ENCODE measurements at places on chromosomes 13 and 19. TPM values are rescaled to one million over a fixed set of nuclear protein-coding genes. Genes with fewer than 3 reads are reported as not detected.
A peak's percentile ranks its signal among the peaks of the same experiment; 100 is the strongest.

The GARIN5A gene
- total RNA-seq = 2.2 TPM

The DHPS gene
- total RNA-seq = 77.0 TPM

The ZFP28 gene
- total RNA-seq = 6.4 TPM

DNA sequence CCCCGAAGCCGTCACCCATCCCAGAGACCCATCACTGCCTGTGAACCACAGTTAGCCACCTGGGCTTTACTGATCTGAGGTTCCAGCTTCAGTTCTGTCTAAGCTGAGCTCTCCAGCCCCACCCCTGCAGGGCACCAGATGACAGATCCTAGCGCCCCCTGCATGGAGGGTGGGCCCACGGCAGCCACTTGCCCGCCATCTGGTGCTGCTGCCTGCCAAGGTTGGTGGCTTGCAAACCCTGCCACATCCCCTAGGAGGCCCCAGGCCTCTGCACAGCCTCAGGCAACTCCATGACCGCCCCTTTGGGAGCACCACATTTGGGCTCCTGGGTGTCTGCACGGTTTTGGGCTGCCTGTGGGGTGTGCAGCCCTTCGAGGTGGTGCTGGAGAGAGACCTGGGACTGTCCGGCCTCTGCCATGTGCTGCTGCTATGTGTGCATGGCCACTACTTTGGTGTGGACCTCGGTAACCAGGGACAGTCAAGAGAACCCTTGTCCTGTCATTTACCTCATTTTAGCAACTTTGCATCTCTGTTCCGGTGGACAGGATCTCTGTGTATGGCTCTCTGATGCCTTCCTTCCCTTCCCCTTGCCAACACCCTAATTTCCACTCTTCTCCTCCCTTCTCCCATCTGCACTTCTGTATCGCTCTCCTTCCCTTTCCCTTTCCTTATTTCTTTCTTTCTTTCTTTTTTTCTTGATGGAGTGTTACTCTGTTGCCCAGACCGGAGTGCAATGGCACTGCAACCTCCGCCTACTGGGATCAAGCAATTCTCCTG lies 17.4 kb upstream of the SDHAF1 start:
- peaks cover 22% of the 10 kb centered on the region for H3K27me3 ChIP-seq
- no peak overlapping the region for H3K4me3 ChIP-seq
- no peaks in the 10 kb centered on the region for H3K4me1 ChIP-seq
- H3K36me3 ChIP-seq = no peaks in the 10 kb centered on the region

GRCh38 chr13:90798381-90798780 lies 549.1 kb upstream of the MIR17HG start:
- H3K27ac ChIP-seq = no peak overlapping the region
- H3K27me3 ChIP-seq = no peaks in the 10 kb centered on the region
- no peaks in the 10 kb centered on the region for H3K4me1 ChIP-seq
- DNase-seq = no peak
- H3K4me3 ChIP-seq = no peak overlapping the region

- no peak overlapping the region for H3K27ac ChIP-seq
- no peaks in the 10 kb centered on the region for H3K4me1 ChIP-seq
- no peak for DNase-seq
- no peak overlapping the region for H3K4me3 ChIP-seq
- H3K36me3 ChIP-seq = peaks cover 13% of the 10 kb centered on the region
These were observed 45.7 kb downstream of the VAV1 start for GRCh38 chr19:6818246-6818645.

- no peaks in the 10 kb centered on the region for H3K36me3 ChIP-seq
- H3K4me1 ChIP-seq = no peaks in the 10 kb centered on the region
- DNase-seq = no peak
- H3K4me3 ChIP-seq = no peak overlapping the region
These were observed 112.4 kb downstream of the ZNF429 start for GRCh38 chr19:21617740-21618339.

DNA sequence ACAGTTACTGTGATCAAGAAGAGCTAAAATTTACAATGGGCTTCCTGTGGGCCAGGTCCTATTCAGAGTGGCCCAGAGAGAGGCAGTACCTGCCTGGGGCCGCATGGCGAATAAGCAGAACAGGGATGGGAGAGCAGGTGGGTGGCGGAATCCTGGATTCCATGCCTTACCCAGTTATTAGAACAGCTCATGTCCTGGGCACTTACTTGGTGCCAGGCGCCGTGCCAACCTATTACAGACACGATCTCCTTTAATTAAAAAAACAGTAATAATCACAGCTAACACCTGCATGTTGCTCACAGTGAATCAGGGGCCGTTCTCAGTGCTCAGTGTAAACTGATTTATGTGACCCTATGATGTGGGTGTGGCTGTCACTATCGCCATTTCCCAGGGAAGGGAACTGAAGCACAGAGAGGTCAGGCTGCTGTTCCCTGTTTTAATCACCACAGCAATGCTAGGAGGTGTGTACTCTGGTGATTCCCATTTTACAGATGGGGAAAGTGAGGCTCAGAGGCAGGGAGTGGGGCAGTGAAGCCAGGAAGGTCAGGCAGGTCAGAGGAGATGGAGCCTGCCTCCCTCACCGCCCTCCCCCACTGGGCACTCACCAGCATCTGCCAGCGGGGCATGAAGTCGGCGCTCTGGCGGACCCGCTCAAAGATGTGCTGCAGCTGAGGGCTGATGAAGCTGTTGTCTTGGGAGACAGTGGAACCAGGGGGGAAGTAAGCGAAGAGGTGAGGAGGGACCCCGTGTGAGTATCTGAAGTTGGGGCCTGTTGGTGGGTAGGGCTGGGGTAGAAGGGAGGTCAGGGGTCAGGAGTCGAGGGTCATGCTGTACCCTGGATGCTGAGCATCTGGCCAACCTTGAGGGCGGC lies 12.0 kb downstream of the COQ8B start:
- no peaks in the 10 kb centered on the region for H3K4me1 ChIP-seq
- no peaks in the 10 kb centered on the region for H3K27me3 ChIP-seq
- H3K36me3 ChIP-seq = peaks cover 97% of the 10 kb centered on the region
- no peak overlapping the region for H3K4me3 ChIP-seq
- DNase-seq = no peak

GRCh38 chr19:56294549-56294948 lies 20.1 kb downstream of the ZSCAN5A start:
- H3K36me3 ChIP-seq = peaks cover 24% of the 10 kb centered on the region
- H3K27me3 ChIP-seq = no peaks in the 10 kb centered on the region
- H3K27ac ChIP-seq = no peak overlapping the region
- no peaks in the 10 kb centered on the region for H3K4me1 ChIP-seq

GRCh38 chr13:59413126-59413525 lies 750.6 kb downstream of the DIAPH3 start:
- H3K27me3 ChIP-seq = no peaks in the 10 kb centered on the region
- H3K36me3 ChIP-seq = no peaks in the 10 kb centered on the region
- DNase-seq = no peak
- no peak overlapping the region for H3K4me3 ChIP-seq
- peaks cover 13% of the 10 kb centered on the region for H3K4me1 ChIP-seq
- H3K27ac ChIP-seq = no peak overlapping the region

- no peaks in the 10 kb centered on the region for H3K36me3 ChIP-seq
- H3K27ac ChIP-seq = no peak overlapping the region
- no peak for DNase-seq
- no peaks in the 10 kb centered on the region for H3K4me1 ChIP-seq
These were observed 686.4 kb downstream of the PCDH9 start for GRCh38 chr13:66543780-66544179.

- no peak overlapping the region for H3K27ac ChIP-seq
- H3K36me3 ChIP-seq = no peaks in the 10 kb centered on the region
- no peaks in the 10 kb centered on the region for H3K27me3 ChIP-seq
- no peak for DNase-seq
- H3K4me1 ChIP-seq = peaks cover 6% of the 10 kb centered on the region
These were observed 56.5 kb downstream of the CDK8 start for GRCh38 chr13:26310470-26310869.

DNA sequence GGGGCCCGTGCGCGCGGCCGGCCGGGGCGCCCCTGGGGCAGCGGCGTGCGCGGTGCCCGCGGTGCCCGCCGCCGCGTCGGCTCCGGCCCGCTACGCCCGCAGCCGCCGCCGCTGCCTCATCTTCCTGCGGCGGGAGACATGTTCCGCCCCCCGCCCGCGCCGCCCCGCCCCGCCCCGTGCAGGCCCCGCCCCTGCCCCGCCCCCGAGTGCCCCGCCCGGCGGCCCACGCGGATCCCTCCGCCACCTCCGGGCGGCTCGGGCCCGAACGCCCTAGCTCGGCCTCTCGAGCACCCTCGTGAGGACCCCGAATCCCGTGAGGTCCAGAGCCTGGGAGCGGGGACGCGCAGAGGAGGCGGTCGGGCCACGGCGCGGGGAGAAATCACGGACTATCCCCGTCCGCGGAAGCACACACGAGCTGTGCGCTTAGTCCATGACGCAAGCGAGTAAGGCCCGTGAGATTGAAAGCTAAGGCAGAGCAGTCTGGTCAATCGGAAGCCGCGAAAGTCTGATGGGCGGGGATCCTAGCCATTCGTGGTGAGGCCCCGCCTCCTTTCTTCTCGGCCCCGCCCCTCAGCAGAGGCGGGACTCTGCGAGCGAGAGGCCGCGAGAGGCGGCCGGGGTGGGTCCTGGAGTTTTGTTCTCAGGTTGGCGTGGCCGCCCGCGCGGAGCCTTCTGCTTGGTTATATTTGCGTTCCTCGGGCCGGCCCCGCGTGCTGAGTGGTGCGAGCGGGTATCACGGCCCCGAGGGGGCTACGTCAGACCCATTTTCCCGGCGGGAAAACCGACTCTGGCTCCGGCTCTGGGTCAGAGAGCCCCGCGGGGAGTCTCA lies at the start of gene TCF3:
TCF3 (minus strand) TSS at position 145 of the 829 bp plus-strand sequence. CDS start 2,367 bp downstream, outside the sequence.
- no peaks in the 10 kb centered on the region for H3K27me3 ChIP-seq
- peaks cover 20% of the 10 kb centered on the region for H3K4me1 ChIP-seq
- H3K27ac ChIP-seq = peak within 1 kb of the TSS; percentile 100
- peak; percentile 98 for DNase-seq

Data from lower lobe of right lung (tissue), 2 donors.